ENCODE measurements at places on chromosomes 5 and 9. TPM values are rescaled to one million over a fixed set of nuclear protein-coding genes. Genes with fewer than 3 reads are reported as not detected.

Gene PCA3
- polyA plus RNA-seq = not detected

Gene KIF27
- 1.3 TPM for polyA plus RNA-seq

Gene PRUNE2
- polyA plus RNA-seq = 1.8 TPM

Gene SPINK4
- not detected for polyA plus RNA-seq

Gene CDC25C
- polyA plus RNA-seq = not detected

Gene LMAN2
- 259 TPM for polyA plus RNA-seq

Gene CCDC127
- polyA plus RNA-seq = 0.68 TPM

Gene GOLGA1
- polyA plus RNA-seq = 8.0 TPM

Gene NR6A1
- 0.15 TPM for polyA plus RNA-seq

Gene GPR150
- polyA plus RNA-seq = not detected

Gene SHOC1
- polyA plus RNA-seq = not detected

Gene TAF11L12
- polyA plus RNA-seq = not detected
